ENCODE measurements at places on chromosomes 5 and 9.
A peak's percentile ranks its signal among the peaks of the same experiment; 100 is the strongest.

DNA sequence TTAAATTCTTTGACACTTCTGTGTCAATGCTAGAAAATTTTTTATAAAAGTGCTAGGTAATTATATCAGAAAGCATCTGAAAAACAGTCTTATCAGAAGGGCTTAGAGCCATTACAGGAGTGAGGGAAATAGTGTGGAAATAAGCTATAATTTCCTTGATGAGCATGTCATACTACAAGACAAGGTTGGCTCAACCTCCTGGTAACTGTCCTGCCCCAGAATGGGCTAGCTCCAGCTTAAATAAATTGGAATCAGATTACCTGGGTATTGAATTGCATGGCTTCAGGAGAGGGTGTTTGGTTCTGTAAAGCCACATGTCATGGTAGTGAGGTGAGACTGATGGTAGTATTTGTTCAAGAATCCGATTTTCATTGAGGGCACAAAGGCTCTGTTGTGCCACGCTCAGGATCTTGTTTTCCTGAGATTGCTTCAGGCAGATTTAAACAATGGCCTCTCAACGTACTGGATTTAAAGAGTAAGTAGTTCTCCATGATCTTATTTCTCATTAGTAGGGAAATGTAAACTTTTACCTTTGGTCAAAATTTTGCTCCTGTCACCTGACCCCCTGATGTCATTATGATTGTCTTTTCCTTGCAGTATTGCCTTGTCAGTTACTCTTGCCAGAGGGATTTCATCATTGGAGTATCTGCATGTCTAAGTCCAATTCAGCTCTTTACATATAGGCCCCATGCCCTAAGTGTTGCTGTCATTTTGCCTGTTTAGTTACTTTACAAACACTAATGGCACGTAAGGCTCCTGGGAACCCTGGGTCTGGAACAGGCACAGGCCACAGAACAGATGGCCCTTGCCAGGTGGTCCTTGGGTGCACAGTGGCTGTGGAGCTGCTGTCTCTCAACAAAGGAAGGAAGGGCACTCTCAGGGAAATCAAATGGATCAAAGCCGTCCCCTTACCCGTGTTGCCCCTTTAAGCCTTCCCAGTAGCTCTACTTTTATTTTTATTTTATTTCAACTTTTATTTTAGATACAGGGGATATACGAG, 21.3 kb downstream of the TRIO start:
- no peak for DNase-seq

DNA sequence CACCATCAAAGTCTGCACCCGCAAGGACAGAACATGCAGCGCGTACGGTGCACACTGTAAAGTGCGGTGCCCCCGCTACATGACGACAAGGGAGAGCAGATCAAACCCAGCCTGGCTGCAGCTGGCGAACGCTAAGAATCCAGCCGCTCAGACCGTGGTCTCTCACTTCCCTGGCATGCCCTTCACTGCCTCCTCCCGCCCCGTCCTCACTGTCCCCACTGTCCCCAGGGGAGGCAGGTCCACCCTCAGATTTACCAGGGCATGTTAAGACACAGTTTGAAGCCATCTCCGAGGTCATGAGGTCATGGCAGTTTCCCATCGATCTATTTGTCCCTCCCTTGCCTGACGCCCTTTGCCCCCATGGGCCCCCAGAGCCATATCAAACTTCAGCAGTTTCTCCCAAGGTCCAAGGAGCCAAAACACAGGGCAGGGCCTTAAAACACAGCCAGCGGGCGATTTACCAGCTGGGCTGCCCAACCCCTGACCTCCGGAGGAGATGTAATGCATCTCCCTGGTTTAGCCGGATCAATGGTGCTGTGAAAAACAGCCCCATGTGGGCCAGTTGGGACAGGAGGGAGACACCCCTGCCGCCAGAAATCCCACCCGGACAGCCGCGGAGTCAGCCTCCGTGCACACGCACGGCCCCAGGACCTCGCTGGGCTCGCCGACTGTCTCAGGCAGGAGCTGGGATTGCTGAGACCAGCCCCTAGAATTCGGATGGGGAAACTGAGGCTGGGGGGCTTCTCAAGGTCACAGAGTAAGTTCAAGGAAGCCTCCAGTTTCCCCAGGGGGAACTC, 52.3 kb upstream of the FUBP3 start:
- DNase-seq, result no peak

GRCh38 chr5:54990841-54991258, 5.5 kb upstream of the ESM1 start:
- peak; percentile 78 for DNase-seq

DNA sequence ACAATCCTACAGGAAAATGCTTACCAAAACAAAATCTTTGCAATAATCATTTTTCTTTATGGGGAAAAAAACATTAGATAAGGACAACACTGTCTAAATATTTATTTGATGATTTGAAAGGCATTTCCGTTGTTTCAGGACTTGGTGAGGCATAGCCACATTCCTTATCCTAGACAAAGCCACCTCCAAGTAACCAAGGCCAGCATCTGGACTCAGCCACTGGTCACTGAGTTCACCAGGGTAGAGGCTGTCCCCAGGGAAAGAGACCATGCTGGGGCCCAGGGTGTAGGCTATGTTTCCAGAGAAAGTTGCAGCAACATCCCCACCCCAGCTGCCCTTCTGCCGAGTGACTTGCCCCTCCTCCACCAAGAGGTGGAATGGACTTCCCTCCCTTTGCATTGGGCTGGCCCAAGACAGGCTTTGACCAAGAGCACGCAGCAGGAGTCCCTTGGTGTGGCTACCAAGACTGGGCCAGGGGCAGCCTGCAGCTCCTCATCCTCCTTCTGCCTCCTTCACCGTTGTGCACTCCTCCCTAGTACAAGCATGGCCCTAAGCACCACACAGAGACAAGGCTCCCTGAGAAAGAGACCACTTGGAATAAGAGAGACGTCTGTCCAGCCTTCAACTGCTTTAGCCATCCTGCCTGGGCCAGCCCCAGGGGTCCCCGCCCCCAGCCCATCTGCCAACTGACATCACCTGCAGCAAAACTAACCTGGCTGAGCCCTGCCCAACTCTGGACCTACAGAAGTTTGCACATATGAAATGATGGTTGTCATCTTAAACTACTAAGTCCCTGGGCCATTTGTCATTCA, 68.1 kb upstream of the SPIN1 start:
- DNase-seq, result no peak

- no peak for DNase-seq
Measured at GRCh38 chr5:126096442-126097006, 326.7 kb upstream of the GRAMD2B start.

DNA sequence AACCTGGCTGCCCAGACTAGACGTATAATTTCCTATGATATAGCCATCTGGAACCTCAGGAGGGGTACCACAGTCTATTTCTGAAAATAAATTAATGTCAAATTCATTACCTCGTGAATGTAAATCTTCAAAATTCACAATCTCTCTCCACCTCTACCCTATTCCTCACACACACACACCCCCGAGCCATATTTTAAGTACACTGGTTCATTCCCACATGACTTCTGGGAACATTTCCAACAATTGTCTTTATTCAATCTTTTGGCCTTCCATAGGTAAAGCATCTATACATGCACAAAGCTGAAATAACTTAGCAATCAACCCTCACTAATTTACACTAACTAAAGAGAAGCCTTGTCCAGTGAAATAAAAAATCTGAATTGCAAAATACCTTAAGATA, 32.7 kb downstream of the SUSD1 start:
- no peak for DNase-seq

DNA sequence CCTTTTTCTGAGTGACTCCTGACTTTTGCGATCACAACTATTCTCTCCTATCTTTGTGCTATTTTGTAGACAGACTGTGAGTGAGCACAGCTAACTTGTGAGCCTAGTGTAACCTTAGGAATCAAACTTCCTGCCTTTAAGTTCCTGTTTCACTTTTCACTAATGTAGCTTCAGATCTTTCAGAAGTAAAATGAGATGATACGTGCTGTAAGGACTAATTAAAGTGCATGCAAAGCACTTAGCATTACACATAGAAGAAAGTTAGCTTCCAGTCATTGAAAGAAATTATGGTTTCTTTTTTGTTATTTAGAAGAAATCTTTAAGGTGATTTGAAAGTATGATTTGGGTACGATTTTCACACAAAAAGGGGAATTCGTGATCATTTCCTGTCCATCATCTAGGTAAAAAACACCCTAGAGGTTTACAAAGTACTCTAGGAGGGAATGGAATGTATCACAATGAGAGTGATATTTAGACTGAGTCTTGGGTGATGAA, 122.7 kb downstream of the ST8SIA4 start:
- DNase-seq, result no peak

GRCh38 chr5:2196416-2196815, 313.7 kb upstream of the IRX4 start:
- no peak for DNase-seq

DNA sequence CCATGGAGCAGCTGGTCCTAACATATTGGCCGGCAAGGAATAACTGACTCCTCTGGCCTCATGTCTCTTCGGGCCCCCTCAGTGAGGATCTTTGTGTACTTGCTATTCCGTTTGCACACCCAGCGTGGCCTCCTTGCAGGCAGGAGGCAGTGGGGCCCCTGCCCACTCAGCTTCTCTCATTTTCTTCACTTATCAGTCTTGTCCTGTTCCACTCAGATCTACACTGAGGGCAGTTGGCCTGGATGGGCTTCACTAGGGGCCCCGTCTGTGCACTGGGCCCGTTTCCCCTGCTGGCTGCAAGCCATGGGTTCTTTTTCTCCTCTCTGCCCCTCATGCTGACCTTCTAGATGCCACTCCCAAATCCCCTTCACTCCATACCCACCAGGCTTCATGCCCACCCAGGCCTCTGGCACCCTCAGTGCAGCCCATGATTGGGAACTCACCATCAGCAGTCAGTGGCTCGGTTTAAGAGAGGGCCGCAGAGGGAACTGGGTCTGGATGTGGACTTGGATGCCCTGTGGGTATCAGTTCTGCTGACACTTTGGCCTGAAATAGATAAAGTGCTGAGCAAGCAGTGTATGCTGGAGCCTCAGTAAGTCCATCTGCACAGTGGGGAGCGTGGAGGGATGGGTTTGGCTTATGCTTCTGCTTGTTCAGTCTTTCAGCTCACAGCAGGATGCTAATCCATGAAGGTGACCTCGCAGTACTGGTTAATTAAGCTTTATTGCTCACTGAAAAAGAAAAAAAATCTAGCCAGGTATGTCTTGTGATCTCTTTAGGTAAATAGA, 57.9 kb downstream of the ERBIN start:
- no peak for DNase-seq

- DNase-seq, result no peak
Measured at GRCh38 chr9:95561913-95562312, 45.1 kb upstream of the PTCH1 start.

All from AG04449 (cell line).